ENCODE measurements at places on chromosomes 11 and 22.

DNA sequence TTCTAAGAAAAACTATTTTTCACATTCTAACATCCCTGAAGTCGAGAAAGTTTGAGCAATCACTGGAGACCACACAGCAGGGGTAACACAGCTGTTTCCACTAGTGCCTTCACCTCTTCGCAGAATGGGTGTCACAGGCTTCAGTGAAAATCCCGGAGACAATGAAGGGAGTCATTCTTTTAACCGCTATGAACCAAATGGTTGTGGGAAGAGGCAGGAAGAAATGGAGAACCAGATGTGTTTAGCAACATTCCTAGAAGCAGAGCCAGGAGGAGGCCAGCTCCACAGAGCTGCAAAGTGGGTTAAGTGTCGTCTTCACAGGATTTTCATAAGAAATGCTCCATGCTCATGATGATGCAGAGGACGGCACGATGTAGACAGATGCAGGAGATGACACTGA, 221.1 kb downstream of the LARGE1 start:
- no peak for DNase-seq

DNA sequence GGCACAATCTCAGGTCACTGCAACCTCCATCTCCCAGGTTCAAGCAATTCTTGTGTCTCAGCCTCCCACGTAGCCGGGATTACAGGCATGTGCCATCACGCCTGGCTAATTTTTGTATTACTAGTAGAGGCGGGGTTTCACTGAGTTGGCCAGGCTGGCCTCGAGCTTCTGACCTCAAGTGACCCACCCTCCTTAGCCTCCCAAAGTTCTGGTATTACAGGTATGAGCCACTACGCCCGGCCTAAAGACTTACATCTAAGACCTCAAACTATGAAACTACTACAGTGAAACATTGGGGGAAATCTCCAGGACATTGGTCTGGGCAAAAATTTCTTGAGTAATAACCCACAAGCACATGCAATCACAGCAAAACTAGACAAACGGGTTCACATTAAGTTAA, 13.8 kb upstream of the FAM181B start:
- DNase-seq: no peak

DNA sequence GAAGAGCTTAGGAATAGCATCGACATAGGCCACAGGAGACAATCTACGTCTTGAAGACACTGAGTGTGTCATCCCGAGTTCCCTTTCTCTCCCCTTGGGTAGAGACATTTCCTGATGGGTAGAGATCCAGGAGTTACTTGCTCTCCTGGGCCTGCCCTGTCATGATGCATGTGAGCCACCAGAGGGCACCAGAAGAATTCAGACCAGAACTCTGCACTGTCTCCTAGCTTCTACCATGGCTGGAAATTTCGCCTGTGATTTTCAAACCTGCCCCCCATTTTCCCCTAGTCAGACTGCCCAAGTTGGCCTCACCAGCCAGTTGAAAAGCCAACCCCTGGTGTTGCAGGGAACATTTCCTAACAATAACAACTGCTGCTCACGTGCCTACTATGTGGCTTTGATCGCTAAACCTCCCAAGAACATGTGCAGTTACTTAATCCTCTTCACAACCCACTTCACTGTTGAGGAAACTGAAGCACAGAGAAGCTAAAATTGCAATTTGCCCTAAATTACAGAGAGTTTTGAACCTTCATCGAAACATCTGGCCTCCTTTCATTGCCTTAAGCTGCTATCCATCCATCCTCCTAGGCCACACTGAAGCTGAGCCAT, 47.2 kb downstream of the C11orf58 start:
- DNase-seq: peak; percentile 32

DNA sequence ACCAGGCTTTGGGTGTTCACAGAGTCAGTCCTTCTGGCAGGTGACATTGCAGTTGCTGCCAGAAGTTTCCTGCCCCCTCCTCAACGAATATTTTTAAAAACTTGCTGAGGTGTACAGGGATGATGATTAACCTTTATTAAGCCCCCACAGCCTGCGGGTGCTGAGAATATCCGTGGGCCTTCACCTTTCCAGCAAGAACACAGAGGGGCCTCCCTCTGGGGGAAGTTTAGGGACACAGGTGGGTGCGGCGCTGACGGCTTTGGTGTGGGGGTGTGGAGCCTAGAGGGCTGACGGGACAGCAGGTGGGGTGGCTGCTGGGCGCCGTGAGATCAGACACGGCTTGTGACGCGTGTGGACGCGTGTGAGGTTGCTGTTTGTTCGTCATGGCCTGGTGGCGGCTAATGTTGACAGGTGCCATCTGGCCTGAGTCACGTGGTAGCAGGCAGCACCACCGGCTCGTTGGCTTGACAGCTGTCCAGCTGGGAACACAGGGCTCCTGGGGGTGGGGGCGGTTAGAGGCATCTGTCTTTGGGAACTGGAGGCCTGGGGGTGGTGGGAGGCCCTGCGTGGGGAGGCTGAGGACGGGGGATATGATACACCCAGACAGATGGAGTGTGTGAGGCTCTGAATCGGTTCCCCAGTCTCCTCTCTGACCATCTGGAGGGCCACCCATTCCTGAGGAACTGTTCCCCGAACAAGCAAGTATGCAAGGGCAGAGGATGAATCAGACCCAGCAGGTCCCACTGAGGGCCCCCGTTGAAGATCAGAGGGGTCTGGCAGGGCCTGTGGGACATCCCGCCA, 12.5 kb upstream of the LRRC10B start:
- no peak for DNase-seq

DNA sequence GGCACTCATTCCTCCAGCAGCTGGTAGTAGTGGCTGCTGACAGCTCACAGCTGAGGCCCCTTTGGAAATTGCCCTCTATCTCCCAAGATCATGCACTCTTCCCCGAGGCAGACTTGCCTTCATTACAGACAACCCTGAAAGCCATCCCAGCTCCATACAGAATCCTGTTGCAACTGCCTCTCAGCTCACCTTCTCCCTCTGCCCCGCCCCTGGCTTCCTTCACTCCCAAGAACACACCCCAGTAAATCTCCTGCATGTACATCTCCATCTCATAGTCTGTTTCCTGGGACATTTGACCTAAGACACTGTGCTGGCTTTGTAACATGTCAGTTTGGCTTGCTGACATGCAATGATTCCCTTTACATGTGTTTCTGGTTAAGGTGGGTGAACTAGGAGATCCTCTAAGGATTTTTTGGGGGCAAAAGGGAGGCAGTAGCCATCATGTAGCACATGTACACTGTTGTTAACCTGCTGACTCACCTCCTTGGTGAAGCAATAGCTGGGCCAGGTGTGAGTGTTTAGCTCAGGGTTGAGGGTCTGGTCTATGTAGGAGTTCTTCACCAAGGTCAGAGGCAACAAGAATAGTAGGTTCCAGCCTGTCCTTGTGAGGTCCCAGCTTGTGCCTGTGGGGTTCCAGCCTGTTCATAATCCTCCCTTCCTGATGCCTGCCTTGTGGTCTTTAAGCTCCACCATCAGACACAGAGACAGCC, 179.6 kb downstream of the CSNK2A3 start:
- no peak for DNase-seq

DNA sequence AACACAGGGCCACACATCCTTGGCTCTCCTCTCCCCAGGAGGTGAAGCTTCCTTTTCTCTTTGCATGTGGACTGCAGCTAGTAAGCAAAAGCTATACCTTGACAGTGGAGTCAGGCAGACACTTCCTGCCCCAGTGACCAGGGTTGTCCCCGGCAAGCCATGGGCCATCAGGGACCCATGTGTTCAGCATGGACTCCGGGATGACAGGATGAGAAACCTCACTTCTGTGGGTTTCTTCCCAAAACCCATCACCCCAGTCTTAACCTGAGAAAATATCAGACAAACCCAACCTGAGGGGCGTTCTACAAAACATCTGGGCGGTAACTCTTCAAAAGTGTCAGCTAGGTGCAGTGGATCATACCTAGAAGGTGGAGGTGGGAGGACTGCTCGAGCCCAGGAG, 40.2 kb downstream of the GNB1L start:
- DNase-seq: no peak

DNA sequence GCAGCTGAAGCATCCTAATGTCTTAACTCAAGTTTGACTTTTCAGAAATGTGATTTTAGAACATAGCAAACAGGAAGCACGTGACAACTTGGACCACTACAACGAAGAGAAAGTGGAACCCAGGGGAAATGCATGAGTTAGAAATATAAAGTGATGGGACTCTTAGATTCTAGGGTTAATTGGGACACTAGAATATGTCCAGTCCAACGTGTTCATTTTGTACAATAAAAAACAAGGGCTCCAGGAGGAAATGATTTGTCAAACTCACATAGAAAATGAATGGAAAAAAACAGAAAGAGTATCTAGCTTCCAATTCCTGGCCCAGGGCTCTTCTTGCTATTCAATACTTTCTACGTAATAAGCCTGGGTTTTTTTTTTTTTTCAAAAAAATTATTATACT, 30.7 kb downstream of the TIMP3 start:
- DNase-seq: no peak

- no peak for DNase-seq
Measured at GRCh38 chr11:114148013-114148382, 88.5 kb downstream of the ZBTB16 start.

DNA sequence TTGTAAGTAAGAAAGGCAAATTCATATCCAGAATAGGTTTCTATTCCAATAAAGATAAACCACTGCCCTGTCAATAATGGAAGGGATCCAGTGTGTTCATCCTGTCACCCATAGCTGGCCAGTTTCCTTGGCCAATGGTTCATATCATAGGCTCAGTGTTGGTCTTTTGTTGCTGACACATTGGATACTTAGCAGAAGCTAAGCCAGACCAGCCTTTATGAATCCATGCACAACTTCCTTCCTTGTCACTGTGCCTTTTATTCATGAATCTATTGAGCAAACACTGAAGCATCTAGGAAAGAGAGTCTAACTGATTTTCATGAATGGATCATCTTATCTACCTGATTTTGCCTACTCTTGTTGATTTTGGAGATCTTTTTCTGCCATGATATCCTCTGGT, 20.0 kb downstream of the OR2AT4 start:
- DNase-seq: no peak

GRCh38 chr11:118650366-118650765, 29.1 kb downstream of the TREH start:
- no peak for DNase-seq

GRCh38 chr11:46918083-46918787, at the start of gene LRP4:
LRP4 (minus strand) TSS chr11:46918550; CDS start chr11:46918379, 171 bp downstream.
- peak; percentile 15 for DNase-seq

All from activated gamma-delta T cell treated with anti-CD3 and anti-CD28 coated beads, Interleukin-2, amount 50 U/mL, for 16 hours (primary cell).